Omental fat pad (tissue), 4 donors: ENCODE measurements at places on chromosomes 2 and 18.
A peak's percentile ranks its signal among the peaks of the same experiment; 100 is the strongest.

DNA sequence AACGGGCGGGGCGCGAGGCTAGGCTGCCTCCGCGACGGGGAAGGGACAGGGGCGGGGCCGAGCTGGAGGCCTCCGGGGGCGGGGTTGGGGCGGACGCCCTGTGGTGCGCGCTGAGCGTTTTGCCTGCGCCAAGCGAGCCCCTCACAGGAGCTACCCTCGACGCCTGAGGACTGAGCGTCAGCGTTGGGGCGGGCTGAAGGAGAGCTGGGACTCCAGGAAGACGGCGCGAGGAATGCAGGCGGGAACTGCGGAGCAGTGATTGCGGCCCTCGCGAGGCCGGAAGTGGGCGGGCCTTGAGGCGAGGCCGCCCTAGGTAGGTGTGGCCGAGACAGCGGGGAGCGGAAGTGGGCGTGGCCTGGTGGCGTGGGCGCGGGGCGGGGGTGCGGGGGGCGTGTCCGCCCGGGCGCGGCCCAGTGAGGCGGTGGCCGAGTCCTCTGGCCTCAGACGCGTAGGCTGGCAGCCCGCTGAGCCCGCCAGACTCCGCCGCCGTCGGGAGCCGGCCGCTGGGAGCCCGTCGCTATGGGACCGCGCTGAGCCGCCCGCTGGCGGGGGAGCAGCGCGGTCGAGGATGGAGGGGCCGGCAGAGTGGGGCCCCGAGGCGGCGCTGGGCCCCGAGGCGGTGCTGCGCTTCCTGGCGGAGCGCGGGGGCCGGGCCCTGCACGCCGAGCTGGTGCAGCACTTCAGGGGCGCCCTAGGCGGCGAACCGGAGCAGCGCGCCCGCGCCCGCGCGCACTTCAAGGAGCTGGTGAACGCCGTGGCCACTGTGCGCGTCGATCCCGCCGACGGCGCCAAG, at the start of the genes SEPTIN10 and SOWAHC:
SEPTIN10 (minus strand) TSS at position 45 of the 793 bp plus-strand sequence. CDS start 139 bp downstream, outside the sequence.
SOWAHC (plus strand) TSS at position 443 of the 793 bp plus-strand sequence; CDS start at position 569, 126 bp downstream.
- DNase-seq, result peak; percentile 85

- no peak for DNase-seq
Observed at GRCh38 chr2:118989481-118989880, 47.5 kb downstream of the MARCO start.

- DNase-seq, result no peak
Observed at GRCh38 chr18:48191494-48191893, 217.7 kb downstream of the ZBTB7C start.

DNA sequence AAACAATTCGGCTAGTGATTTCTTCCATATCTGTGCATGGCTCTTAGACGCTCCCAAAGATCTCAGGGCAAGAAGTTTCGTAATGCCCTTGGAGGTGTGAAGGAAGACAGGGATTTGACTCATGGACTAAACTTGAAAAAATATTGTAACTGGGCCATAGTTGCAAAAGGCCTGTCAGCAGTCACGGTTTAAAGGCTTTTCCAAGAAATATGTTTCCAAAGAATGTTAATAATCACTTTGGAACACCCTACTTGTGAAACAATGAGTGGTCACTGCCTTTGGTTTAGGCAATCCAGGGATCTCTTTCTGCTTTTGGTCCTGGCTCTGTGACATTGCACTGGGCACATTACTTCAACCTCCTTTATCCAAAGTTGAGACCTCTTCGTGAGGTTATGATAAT, 102.5 kb upstream of the RASGRP3 start:
- DNase-seq, result no peak

- no peak for DNase-seq
Observed at GRCh38 chr2:16939771-16940170, 274.1 kb upstream of the CYRIA start.

- no peak for DNase-seq
Observed at GRCh38 chr2:7119132-7119835, 202.1 kb downstream of the RNF144A start.

DNA sequence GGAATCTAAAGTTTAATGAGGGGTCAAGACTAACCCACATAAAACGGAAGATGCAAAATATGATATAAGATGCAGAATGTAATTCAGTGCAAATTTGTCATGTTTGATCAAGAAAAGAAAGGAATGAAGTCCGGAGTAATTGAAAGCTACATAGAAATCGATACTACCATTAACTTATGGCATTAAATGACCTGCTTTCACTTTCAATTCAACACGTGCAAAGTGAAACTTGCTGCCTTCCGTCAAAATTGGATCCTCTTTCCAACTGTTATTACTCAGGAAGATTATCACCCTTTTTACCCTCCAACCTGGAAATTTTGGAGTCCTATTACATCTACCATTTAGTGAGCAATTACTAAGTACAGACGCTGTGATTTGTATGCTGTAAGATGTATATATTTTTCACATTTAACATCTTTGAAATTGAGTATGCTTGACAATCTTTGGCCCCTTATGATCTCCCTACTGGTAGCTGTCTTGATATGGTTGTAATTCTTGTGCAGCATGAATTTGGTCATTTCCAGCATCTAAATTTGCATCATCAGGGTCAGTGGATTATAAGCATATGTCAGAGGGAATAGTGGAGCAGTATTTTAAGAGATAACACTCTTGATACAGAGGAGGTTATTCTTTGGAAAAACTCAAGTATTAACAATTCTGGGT, 18.6 kb downstream of the UNC80 start:
- no peak for DNase-seq

- no peak for DNase-seq
Observed at GRCh38 chr2:42314892-42315468, 46.0 kb downstream of the COX7A2L start.

DNA sequence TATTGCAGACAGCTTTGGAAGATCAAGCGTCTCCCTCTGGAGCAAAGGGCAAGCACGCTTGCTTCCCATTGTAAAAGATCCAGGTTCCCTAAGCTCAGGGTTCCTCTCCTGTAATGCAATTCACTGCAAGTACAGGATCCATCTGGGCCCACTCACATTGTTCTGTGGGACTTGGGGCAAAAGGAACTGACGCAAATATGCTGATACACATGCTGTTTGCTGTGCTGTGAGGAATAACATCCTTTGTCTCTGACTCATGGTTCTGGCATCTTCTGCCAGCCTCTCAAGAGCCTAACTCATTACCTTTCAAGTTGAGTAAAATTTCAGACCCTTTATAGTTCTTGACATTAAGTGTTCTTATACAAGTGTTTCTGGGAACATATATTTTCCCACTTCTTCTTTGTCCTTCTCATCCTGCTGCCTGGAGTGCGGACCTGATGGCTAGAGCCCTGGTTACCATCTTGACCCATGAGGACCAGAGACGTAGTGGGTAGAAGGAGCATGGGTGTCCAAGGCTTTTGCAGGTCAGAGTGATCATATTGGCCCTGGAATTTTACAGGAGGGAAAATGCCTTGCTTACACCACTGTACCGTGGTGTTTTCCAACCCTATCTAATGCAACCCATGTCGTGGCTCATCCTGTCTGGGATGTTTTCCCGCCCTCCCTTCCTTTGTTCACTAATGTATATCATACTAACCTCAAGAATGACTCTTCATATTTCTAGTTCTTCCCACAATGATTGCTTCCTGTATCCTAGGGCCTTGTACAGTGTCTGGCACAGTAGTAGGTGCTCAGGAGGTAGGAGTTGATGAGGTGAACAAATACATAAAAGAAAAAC, 145.7 kb upstream of the GLI2 start:
- no peak for DNase-seq

GRCh38 chr2:167787562-167787961, 459.8 kb downstream of the STK39 start:
- DNase-seq, result no peak

- no peak for DNase-seq
Observed at GRCh38 chr2:147679955-147680531, 164.8 kb upstream of the ACVR2A start.

DNA sequence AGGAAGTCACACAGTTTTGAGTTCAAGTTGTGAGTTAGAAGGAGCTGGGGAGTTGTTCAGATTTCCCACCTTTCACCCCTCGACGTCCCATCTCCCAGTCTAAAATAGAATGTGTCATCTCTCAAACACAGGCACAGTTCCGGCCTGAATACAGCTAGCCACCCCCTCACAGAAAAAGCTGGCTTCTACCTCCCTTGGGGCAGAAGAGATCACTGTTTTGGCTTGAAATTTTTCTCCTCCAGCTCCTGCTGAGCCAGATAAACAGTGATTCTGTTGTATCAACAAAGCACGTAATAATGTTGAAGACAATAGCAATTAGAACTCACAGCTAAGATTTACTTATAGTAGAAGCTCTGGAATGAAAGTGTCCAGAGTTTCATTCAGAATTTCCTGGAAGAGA, 74.7 kb downstream of the KIAA2012 start:
- no peak for DNase-seq

DNA sequence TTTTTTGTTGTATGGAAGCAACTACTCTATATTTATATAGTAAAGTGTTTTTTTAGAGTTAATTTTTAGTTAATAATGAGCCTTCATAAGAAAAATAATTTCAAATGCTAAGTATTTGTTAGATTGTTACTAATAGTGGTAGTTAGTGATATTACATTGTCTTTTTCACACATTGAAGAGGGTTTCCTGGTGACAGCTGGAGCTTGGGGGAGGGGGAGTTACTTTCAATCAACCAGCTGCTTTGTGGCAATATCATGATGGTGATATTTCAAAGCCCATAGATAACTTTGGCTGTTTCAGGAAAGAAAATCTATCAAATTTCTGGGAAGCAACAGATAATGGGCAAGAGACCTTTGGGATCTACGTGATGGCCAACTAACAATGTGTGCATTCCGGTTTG, 4.1 kb downstream of the RHBDD1 start:
- DNase-seq, result no peak

- no peak for DNase-seq
Observed at GRCh38 chr18:36649205-36649604, 179.6 kb downstream of the TPGS2 start.

DNA sequence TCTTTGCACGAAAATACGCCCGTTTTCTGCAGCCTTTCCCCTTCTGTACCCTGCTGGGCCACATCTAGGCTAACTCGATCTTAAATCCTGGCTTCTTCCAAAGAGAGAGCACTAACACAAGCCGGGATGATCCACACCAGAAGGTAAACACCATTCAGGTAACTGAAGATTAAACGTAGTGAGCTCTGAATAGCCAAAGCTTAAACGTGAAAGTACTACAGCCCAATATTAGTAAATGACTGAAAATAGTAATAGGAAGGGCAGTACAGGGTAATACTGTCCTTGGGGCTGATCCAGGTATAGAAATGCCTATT, 422 bp upstream of the MRPL53 start:
- DNase-seq, result no peak

- DNase-seq, result no peak
Observed at GRCh38 chr2:74606927-74607326, 41.2 kb downstream of the M1AP start.

DNA sequence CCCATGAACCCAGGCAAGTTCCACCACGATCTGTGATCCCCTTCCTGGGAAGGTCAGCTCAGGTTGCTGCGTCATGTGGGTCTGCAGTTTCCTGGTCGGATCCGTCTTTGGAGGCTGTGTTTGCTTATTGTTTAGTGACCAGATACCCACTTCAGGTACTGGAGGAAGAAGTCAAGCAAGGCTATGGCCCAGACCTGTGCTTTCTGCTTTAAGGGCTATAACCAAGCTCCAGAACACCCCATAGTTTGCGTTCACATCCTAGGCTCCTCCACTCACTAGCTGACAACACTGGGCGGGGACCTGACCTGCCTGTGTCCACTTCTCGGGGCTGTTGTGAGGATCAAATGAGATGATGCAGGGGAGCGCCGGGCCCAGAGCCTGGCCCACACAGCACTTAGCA, 44.0 kb downstream of the MAL start:
- no peak for DNase-seq

GRCh38 chr2:45191146-45191863, 182.1 kb upstream of the SIX2 start:
- DNase-seq, result no peak

DNA sequence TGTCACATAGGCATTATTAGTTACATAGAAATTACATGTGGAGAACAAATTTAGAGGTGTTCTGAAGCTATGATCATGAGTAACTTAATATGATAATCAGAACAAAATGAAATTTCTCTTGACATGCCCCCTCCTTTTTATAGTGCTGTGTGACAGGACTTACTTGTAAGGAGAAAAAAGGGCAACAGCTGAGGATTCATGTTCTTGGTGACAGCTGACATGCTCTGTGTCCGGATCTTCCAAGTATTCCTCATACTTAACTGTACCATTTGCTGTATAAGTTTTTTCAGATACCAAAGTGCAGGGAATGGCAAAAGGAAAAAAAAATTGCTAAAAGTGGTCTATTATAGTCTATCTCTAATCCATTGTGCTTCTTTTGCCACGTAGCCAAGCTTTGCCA, 3.5 kb upstream of the MYL1 start:
- DNase-seq, result no peak

- DNase-seq, result no peak
Observed at GRCh38 chr2:237165405-237166276, 80.0 kb downstream of the COPS8 start.

DNA sequence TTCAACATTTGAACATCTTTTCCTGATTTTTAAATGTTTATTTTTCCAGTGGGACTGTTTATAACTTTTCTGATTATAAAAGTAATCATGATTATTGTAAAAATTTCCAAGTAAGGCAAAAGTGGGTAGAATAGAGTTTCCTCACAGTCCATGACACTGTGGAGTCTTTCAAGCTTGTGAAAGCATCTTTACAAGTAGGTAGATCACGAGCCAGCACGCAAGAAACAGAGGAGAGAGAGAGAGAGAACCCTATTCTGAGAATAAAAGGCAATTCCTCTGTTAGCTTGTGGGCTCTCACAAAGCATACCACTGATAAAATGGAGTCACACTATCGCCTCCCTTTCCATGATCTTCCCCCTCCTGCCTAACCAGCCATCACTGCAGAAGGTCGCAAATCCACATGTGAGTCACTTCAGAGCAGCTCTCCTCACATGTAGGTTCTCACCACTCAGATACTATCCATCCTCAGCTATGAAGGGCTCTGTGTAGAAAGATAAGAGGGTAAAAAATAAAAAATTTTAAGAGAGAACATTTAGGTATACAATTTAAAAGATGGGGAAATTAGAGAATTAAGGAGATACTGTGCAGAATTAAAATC, 40.3 kb downstream of the AAK1 start:
- DNase-seq, result no peak

GRCh38 chr18:55248495-55248894, 289.2 kb upstream of the CCDC68 start:
- DNase-seq, result no peak

GRCh38 chr2:119064567-119064966, 94.0 kb downstream of the C1QL2 start:
- DNase-seq, result no peak

DNA sequence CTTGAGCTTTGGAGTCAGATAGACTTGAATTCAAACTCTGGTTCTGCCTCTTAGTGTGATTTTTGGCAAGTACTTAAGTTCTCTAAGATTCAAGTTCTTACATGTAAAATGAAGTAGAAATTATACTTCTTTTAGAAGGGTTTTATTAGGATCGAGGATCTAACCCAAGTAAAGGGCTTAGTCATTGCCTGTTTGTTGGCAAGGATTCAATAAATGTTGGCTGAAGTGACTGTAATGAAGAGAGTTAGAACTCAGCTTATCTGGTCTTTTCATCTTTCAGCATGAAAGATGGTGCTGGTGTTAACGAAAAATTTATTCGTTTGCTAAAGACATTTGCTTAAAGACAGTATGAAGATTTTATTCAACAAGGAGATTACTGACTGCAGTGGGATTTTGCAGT, 315.9 kb upstream of the THUMPD2 start:
- no peak for DNase-seq
